ENCODE measurements at places on chromosomes 16 and 17.
A peak's percentile ranks its signal among the peaks of the same experiment; 100 is the strongest.

GRCh38 chr17:39737760-39738567 lies at the start of gene GRB7:
Gene GRB7 (plus strand): TSS chr17:39737938. CDS start chr17:39742302, 4,364 bp downstream.
- DNase-seq, result peak; percentile 11

DNA sequence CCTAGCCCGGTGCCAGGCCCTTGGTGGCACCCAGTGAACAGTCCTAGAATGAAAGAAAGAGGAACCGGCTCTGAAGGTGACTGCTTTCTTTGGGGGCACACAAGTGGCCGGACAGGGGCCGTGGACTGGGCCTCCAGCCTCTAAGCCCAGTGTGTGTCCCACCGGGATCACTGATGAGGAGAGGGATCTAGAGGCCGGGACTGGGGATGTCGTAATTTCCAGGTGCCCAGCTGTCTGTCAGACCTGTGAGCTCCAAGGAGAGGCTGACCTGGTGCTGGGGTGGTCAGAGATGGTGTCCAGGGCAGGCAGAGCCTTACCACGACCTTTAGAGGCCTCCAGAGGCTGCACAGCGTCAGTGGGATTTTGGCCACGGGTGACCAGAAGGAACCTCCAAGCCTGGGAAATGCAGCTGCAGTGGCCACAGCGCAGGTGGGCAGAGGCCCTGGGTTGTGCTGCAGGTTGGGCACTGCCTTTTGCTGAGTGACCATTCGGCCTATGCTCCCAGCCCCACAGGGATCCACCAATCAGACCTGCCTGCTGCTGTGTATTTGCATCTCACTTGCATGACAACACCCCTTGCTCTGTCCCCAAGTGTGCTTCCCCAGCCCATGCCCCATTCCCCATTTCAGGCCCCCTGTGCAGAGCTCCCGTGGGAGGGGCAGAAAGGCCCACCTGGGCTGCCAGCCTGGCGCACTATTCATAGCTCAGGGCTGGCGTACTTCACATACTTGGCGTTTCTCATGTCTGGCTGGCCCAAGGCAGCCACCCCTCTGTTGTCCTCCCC lies 12.5 kb downstream of the ARHGAP23 start:
- no peak for DNase-seq

GRCh38 chr16:50742576-50743200 lies 802 bp downstream of the CYLD start:
- peak; percentile 68 for DNase-seq

DNA sequence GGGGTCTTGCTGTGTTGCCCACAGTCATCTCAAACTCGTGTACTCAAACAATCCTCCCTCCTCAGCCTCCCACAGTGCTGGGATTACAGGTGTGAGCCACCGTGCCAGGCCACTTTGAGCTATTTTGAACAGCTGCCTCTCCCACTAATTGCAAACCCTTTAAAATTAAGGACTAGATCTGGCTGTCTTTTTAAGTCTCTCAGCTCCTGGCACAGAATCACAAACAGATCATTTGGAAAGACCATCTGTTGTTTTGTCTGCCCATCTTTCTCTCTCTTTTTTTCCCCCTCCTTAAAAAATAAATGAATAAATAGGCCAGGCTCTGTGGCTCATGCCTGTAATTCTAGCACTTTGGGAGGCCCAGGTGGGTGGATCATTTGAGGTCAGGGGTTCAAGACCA lies 10.9 kb upstream of the STAT3 start:
- no peak for DNase-seq

DNA sequence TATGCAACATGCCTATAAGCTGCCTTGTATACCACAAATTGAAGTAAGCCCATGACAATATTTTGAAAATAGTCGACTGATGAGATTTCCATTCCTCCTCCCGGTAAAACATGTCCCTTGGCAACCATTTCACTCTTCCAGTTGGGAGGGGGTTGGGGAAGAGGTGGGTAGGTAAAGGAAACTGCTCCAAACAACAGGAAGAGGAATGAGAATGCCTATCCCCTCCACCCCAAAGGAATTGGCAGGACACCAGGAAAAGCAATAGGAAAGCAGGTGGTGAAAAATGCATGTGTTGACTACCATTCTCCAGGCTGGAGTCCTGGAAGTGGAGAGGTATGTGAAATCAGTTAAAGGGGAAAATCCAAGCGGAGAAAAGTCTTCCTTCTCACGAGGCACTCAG lies 455.9 kb upstream of the PSMD7 start:
- DNase-seq, result no peak

- DNase-seq, result no peak
Observed at GRCh38 chr17:69734656-69735055, 320.2 kb downstream of the MAP2K6 start.

GRCh38 chr16:66346221-66346620 lies 20.3 kb upstream of the CDH5 start:
- no peak for DNase-seq

GRCh38 chr16:88839745-88840599 lies 16.8 kb downstream of the GALNS start:
- peak; percentile 8 for DNase-seq

DNA sequence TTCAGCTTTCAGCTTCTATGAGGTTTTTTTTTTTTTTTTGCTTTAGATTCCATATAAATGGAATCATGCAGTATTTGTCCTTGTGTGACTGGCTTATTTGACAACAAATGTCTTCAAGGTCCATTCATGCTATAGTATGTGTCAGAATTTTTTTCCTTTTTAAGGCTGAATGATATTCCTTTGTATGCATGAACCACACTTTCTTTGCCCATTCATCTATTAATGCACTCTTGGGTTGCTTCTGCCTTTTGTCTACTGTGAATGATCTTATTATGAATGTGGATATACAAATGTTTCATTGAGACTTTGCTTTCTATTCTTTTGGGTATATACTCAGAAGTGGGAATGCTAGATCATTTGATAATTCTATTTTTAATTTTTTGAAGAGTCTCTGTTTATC lies 27.0 kb upstream of the LRRC75A start:
- no peak for DNase-seq

- no peak for DNase-seq
Observed at GRCh38 chr16:65114527-65114926, 7.3 kb downstream of the CDH11 start.

DNA sequence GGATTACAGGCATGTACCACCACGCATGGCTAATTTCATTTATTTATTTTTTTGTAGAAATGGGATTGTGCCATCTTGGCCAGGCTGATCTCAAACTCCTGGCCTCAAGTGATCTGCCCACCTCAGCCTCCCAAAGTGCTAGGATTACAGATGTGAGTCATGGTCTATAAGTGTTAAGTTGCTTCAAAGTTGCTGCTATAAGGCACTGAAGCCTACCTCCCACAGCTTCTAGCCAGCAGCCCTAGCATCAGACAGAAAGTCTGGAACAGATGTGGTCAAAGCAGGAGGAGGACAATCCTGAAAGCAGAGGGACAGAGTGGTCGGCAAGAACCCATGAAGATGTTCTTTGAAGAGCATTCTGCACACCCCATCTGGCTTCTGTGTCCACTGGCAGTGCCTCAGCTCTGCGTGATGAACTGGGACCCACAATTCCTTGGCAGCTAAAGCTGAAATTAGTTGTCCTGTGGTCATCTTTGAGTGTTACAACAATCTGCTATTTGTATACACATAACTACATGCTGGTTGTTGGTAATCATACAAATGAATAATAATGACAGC lies 11.2 kb downstream of the MAP3K14 start:
- peak; percentile 32 for DNase-seq

- peak; percentile 88 for DNase-seq
Observed at GRCh38 chr16:89031715-89032659, 55.0 kb upstream of the CBFA2T3 start.

- no peak for DNase-seq
Observed at GRCh38 chr16:67718668-67719047, 458 bp downstream of the GFOD2 start.

GRCh38 chr17:16351831-16352230 lies 1.4 kb downstream of the CENPV start:
- no peak for DNase-seq

DNA sequence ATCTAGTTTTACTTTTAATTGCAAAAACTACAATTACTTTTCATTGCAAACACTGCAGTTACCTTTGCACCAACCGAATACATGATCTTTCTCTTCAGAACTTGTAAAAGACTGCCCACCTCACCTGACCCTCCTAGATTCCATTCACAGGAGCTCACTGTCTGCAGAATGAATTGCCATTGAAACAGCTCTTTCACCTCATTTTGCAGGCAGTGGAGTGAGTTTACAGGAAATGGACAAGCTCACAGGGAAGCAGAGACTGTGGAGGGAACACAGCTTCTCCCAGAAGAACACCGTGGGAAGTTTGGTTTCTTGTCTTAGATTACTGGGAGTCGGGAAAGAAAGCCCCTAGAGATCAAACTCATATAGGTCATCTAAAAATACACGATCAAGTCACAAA lies 439.7 kb upstream of the RBFOX1 start:
- DNase-seq, result no peak

GRCh38 chr17:11506635-11507034 lies 91.6 kb upstream of the DNAH9 start:
- no peak for DNase-seq

- DNase-seq, result no peak
Observed at GRCh38 chr17:43637563-43638323, 24.0 kb downstream of the MEOX1 start.

DNA sequence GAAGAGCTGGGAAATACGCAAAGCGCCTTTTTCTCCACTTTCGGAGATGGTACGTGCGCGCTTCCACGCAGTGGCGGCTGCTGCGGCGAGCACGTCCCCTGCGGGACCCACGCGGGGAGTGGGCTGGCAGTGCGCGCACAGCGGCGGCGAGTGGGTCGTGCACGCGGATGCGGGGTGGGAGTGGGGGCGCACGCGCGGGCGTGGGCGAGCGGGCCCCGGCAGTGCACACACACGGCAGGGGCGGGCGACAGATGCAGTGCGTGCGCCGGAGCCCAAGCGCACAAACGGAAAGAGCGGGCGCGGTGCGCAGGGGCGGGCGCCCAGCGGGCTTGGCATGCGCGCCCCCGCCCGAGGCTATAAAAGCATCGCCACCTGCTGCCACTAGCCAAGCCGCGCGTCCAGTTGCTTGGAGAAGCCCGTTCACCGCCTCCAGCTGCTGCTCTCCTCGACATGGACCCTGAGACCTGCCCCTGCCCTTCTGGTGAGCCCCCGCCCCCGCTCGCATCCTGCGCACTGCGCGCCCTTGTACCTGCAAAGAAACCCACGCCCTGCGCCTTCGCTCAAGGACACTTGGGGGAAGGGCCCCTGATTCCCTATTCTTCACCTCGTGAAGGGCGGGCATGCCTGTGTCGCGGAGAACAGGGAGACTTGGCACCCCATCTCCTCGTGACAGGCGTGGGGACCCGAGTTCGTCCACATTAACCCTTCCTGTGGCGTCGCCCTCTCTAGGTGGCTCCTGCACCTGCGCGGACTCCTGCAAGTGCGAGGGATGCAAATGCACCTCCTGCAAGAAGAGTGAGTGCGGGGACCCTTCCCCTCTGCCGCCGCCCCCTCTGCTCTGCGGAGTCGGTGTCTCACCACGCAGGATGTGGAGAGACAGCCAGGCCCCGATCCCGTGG lies at the start of gene MT3:
TSS of gene MT3 (plus strand) at position 388 of the 899 bp plus-strand sequence. CDS start at position 451, 63 bp downstream.
- DNase-seq, result no peak

DNA sequence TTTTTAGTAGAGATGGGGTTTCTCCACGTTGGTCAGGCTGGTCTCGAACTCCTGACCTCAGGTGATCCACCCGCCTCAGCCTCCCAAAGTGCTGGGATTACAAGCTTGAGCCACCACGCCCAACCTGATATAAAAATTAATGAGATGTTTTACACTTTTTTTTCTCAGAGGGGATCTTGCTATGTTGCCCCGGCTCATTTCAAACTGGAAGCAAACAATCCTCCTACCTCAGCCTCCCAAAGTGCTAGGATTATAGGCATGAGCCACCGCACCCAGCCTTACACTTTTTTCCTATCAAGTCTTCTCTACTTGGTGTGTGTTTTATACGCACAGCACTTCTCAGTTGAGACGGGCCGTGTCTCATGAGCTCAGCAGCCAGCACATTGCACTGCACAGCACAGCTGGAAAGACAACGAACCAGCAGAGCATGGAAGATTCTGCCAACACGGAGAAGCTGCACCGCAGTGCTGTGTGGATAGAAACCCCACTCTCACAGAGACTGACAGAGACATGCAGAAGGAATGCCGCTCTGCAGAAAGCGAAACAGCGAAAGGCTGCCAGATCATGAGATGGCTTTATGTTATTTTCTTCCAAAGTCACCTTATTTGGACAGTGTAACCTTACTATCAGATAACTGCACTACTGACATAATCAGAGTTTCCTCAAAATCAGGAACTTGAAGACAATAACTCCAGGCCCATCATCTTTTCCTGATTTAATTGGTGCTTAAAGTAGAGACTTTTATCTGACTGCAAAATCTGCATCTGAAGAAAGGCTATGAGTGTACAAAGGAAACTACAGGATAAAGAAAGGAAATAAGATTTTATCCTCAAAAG lies 6.5 kb upstream of the QRICH2 start:
- no peak for DNase-seq

DNA sequence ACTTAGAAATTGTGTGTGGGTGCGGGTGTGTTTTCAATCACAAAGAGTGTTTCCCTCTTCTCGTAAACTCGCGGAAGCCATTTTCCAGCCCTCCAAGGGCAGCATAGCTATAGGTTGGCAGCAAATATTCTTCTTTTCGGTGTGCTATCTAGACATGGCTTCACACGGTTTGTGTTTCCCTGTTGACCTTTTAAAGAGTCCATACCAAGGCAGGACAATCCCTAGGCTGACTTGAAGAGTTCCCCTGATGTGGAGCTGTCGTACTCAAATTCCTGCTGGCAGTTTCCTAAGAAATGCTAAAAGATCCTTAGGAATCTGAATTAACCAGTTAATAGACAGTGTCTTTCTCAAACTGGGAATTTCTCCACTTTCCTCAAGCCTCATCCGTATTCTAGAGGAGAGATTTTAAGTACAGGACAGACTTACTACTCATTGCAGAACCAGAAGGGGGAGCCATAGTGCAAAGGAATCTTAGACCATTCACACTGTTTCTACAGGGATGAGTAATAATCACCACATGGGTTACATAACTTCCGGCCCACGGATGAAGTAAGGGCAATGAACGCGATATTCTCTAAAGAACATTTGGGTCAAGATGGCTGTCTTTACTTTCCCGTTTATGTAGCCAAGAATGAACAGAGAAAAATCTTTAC lies 288.6 kb upstream of the ELAC2 start:
- peak; percentile 25 for DNase-seq

GRCh38 chr16:21613361-21613760 lies 14.0 kb downstream of the METTL9 start:
- DNase-seq, result no peak

DNA sequence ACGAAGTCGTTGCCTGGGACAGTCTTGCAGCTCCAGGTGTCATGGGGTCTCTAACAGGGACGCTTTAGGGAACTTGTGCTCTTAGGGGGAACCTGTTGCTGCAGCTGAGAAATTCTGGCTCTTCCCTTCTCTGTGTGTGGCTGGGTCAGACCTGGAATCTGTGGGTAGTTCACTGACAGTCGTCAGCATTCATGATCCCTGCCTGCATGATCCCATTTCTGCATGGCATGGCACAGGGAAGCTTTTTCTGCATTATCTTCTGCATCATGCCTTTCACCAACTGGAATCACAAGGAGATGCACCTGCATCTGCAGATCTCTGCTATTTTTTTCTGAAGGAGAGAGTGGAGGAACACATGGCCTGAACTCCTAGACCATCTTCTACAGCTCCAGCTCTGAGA lies 85.6 kb downstream of the SOX9 start:
- no peak for DNase-seq

All from suppressor macrophage treated with lipopolysaccharide for 4 hours (primary cell).